ENCODE measurements at places on chromosomes 12 and 14.

DNA sequence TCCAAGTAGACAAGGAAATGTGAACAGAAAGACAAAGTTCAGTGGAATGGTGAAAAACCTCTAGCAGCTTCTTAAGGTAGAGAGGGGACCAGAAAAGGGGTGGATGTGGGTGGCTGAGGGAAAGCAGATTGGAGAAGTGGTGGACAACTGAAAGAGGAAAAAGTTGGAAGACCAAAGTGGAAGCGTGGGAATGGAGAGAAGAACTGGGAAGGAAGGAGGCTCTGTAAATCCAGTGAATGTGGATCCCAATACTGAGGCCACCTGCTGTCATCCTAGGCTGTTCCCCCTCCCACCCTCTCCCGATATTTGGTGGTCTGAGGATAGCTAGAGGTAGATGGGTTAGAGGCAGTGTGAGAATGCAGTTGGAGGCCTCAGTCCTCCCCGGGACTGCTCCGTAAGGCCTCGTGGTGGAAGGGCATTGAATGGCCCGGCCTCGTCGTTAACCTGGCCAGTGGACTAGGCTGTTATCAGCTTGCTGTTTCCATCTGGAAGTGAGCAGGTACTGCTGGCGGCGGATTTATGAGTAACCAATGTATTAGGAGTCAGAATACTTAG is 822 bp upstream of the POU6F1 start:
- DNase-seq: no peak

DNA sequence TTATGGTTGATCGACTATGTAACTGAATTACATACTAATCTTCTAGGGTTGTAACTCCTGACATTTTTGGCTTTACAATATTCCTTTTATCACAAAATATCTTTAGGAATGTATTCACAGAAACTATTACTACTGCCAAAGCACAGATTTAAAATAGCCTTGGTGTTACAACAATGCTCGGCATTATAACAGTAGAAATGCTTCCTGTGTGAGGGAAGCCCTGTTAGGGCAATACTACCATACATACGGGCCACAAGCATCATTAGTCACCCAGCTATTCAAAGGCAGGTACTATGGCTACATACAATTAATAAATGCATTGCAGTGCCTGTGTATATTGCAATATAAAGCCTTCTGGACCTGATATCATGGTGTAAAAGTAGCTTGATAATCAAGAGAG is 517.8 kb downstream of the C12orf50 start:
- DNase-seq: peak; percentile 23

GRCh38 chr14:103132381-103133209 is 9.3 kb downstream of the TNFAIP2 start:
- DNase-seq: no peak

DNA sequence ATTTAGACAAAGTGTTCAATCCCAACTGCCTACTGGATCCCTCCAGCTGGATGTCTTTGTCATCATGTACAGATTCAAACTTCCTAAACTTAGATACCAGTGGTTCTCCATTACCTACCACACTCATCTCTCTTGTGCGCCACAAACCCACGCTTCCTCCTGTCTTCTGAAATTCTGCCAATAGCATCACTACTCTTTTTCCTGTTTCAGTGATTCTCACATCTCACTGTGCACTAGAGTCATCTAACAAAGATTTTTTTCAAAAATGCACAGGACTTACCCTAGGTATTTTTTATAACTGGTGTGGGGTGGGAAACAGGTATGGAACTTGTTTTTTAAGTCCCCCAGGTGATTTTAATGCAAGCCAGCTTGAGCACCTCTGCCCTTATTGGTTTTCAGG is 5.9 kb downstream of the PSMB5 start:
- DNase-seq: no peak

- DNase-seq: no peak
These were observed 327.5 kb upstream of the RTL1 start for GRCh38 chr14:101230851-101231550.

GRCh38 chr12:72828662-72829324 is 556.6 kb downstream of the TRHDE start:
- DNase-seq: no peak

DNA sequence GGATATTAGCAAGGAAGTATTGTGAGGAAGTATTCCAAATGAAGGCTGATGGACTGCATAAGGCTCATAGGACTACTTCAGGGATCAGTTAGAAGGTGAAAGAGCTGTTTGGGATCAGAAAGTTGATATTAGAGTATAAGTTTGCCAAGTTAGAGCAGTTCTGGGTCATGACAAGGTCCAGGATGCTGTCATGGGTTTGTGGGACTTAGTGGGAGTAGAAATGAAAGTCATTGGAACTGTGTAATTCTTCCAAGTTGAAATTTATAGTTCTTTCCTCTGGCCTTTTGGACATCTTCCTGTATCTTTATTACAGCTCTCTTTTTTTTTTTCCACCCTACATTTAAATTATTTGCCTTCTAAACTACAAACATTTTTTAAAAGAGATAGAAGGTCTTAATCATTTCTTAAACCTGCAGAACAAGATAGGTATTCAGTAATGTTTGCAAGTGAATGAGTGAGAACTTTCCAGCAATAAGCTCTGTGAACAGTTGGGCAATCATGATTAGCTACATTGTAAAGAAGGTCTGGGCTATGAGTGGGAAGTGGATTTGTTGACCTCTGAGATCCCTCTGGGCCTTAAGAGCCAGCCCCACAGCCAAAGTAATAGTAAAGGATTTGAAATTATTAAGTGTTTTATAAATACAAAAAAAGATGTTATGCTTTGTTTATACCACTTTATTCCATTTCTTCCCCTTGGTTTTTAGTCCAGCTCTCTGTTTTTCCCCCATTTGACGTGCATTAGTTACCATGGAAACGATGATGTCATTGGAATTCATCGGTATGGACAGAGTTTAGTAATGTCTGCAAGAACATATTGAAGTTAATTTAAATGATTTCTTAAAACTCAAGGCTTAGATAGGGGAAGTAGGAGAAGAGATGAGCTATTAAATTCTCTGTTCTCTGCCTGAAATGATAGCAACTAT is 247.9 kb upstream of the ARHGAP5 start:
- DNase-seq: peak; percentile 86

DNA sequence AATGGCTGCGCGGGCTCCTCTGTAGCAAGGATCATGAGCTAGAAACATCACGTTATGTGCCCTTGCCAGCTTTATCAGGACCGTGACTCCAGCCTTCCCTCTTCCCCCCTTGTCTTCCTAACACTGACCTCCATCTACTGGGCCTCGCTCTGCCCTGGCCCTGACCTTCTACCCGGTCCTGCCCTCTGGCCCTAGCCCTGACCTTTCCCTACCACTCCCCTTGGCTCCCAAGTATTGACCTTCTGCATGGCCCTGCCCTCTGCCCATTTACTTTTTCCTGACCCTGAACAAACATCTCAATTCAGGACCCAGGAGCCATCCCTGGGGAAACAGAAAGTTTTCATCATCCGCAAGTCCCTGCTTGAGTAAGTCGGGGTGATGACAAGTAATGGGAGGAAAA is 2.0 kb downstream of the SOAT2 start:
- DNase-seq: no peak

GRCh38 chr14:26004342-26004741 is 593.5 kb downstream of the NOVA1 start:
- DNase-seq: no peak

GRCh38 chr12:122206976-122207375 is 3.5 kb downstream of the B3GNT4 start:
- no peak for DNase-seq

DNA sequence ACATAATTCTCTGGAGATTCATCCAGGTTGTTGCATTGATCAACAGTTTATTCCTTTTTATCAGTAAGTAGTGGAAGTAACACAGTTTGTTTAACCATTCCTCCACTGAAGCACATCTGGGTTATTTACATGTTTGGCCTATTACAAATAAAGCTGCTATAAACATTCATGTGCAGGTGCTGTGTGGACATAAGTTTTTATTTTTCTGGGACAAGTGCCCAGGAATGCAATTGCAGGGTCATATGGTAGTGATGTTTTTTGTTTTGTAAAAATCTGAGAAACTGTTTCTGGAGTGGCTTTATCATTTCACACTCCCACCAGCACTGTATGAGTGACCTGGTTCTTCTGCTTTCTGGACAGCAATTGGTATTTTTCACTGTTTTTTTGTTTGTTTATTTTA is 505.4 kb downstream of the CCER1 start:
- DNase-seq: no peak

DNA sequence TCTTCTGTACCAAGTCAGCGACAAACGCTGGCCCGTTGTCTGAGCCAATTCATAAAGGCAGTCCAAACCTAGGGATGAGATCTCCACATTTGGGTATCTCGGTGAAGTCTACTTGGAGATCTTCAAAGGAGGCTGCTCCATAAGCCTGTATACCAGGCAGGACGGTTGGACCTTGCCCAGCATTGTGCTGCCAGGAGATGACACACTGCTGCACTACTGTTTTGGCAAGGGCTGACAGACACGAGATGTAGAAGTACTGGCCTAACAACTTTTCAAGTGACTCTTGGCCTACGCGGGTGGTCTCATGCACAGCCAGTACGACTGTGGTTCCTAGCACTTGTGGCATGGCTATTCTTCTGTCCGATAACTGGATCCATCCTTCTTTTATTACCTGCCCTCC is 135.3 kb downstream of the SLC38A6 start:
- DNase-seq: no peak

- peak; percentile 84 for DNase-seq
These were observed 12.5 kb upstream of the AJUBA start for GRCh38 chr14:22994762-22995275.

DNA sequence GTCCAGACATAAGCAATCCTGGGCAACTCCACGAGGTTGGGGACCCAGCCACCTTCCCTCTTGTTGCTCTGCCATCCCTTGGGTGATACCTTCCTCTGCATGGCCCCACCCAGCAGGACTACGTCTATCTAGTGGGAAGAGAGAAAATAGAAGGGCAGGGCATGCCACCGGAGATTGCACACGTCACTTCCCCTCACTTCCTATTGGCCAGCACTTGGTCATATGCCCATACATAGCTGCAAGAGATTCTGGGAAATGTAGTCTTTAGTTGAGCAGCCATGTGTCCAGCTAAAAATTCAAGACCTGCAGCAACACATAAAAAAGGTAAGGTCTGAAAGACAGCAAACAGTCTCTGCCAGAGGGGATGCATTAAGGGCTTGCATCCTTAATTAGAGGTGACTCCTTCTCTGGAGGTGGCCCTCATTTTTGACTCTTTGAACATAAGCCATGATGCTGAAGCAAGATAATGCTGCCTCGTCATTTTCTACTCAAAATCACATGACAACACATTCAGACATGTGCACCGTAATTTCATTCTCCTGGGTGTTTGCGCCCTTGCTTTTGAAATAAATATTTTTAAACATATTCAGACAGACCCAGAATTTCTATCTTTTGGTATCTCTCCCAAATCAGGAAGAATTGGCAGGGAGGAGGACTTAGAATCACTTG is 91.8 kb upstream of the PWP1 start:
- no peak for DNase-seq

DNA sequence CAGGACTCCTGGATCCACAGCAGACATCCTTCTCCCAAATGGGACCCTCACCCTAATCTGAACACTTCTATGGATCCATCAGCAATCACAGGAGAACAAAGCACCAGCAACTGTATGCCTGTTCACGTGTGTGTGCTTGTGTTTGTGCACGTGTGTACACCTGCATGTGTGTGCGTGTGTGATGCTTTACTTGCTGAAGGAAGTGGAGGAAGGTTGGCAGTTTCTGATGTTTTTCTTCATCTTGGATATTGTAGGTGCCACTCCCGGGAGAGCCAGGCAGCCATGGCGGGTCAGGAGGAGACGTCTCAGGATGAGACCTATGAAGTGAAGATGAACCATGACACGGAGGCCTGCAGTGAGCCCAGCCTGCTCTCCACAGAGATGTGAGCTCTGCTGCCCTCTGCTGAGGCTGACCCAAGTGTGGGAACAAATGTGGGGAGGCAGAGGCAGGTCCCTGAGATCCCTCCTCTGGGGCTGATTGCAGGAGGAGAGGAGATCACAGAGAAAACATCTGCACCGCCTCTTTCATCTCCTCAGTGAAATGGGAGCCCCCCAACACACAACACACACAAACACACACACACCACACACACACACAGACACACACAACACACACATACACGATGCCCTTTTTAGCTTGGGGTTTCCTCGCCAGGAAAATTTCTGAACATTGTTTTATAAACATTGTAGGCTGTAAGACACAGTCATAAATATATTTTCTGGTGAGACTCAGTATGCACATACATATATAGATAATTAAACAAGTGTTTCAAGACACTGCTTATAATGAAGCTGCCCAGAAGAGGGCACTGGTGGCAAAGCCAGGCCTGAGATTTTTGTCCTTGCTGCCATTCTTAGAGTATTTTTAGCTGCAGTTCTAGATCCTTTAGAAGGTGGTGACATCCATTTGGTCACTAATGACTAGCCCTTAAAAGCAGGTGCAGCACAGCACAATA is 112.2 kb upstream of the FKBP4 start:
- peak; percentile 58 for DNase-seq

DNA sequence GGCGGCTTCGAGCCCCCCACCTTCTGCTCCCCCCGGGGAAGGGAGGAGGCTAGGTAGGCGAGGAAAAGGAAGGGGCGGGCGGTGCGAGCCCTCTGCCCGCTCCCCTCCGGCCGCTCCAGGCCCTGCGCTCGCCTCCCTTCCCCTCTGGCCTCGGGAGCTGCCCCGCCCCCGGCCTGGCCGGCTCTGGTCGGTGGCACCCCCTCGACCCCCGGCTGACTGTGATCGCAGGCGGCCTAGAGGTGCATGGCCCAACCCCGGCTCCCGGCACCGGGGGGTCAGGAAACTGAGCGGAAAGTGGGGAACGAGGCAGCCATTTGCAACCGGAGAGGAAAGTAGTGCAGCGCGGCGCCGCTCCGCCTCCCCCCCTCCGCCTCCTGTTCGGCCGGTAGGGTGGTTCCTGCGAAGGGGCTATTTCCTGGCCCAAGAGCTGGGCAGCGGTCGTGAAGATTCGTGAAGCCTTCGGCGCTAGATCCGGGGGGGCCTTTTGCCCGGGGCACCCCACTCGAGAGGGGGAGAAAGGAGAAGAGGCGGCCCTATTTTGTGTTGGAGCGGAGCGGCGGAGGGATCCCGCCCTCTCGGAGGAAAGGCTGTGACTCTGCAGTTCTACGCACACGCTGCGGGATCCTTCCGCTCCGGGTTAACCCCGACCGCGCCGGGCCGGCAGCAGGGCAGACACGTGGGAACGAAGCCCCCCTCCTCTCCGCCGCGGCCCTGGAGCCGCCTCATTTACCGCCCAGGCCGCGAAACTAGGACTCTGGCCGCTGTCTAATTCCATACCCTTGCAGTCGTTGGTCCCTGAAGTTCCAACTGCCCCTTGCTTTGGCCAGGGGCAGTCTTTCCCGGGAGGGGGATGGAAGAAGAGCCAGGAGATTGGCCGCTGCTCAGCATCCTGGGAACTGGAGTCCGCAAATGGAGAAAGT is at the start of gene KMT2D:
Gene KMT2D, minus strand, starts transcription at position 558 of the 920 bp plus-strand sequence. CDS start 5,470 bp downstream, outside the sequence.
- peak; percentile 94 for DNase-seq

GRCh38 chr12:24894879-24895278 is 54.0 kb downstream of the BCAT1 start:
- DNase-seq: no peak

DNA sequence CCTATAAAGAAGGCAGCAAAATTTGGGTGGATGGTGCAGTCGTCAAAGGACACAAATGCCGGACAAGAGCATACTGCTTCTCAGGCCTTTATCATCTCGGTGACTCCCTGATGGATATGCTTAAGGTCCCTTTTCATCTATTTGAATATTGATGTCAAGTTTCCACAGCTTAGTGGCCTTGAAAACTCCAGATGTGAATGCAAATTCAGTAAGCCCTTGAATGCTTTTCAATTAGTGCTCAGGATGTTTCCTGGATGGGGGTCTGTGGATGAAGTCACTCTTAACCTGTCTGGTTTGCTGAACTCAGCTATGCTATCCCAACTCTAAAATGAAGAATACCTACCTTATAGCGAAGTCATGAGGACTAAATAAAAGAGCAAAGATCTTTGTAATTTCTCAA is 10.7 kb downstream of the REM2 start:
- DNase-seq: no peak

GRCh38 chr14:93778453-93778852 is 9.8 kb downstream of the PRIMA1 start:
- DNase-seq: no peak
